GM23248 (cell line): ENCODE measurements at places on chromosomes 2 and 18.

GRCh38 chr18:76927223-76927725 is 104.9 kb downstream of the ZNF236 start:
- DNase-seq: no peak

- DNase-seq: peak; percentile 67
Observed at GRCh38 chr2:176560296-176560695, 291.1 kb downstream of the MTX2 start.

DNA sequence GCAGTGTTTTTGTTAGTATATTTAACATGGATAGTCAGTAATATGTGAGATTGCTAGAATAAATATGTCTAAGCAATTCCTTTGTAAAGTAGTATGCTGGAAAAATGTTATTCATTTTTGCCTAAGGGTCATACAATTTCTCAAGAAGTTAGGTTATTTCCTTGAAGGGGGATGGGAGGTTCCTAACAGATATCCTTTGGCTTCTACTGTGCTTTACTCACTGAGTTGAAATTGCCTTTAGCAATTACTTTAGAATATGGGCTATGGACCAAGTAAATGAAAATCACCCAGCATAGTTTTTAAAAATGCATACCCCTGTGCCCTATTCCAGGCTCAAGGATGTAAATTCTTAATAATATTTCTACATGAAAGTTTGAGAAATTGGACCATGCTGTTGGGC is 1386.4 kb upstream of the SLC39A10 start:
- no peak for DNase-seq

DNA sequence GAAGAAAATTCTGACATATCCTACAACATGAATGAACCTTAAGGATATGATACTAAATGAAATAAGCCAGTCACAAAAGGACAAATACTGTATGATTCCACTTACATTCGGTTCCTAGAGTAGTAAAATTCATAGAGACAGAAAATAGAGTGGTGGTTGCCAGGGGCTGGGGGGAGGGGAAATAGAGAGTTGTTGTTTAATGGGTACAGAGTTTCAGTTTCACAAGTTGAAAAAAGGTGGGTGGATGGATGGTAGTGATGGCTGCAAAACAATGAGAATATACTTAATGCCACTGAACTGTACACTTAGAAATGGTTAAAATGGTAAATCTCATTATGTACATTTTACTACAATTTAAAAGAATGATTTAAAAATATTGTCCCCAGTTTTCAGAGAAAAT is 53.3 kb upstream of the NFU1 start:
- no peak for DNase-seq

DNA sequence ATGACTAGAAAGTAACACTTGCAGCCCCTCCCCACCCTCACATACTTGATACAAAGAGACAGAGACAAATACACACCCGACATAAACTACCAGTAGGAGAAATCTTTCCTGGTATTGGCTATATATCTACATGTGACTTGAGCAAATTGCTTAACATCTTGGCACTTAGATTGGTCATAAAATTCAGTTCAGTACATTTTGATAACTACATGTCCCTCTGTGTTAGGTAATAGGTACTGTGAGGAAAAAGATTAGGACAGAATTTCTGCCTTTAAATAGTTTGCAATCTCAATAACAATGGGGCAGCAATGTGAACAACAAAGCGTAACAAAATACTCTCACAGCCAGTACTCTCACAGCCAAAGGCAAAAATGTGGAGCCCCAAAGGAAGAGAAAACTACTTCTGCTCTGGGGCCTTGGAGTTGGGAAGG is 670.0 kb upstream of the ACVR2A start:
- no peak for DNase-seq

- DNase-seq: no peak
Observed at GRCh38 chr18:79615586-79615985, 64.0 kb upstream of the CTDP1 start.

DNA sequence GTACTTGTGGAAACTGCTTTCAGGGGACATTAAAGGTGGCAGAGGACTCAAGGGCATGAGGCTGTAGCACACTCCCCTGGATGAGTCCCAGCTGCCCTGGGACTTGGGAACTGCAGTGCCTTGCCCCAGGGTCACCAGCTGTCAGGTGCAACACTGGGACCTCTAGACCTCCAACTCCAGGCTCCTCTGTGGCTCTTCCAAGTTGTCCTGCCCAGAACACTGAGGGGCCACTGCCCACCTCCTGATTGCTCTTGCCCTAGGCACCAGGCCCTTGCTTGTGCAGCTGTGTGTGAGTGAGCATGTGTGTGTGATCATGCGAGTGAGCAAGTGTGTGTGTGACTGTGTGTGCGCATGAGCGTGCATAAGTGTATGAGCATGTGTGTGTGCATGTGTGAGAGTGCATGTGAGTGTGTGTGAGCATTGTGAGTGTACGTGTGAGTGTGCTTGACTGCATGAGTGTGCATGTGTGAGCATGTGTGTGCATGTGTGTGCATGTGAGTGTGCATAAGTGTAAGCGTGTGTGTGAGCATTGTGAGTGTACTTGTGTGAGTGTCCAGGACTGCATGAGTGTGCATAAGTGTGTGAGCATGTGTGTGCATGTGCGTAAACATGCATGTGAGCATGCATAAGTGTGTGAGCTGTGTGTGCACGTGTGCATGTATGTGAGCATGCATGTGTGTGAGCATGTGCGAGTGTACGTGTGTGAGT is 301.5 kb downstream of the NDUFA10 start:
- DNase-seq: no peak

GRCh38 chr2:207938886-207939285 is 86.4 kb downstream of the PLEKHM3 start:
- no peak for DNase-seq

DNA sequence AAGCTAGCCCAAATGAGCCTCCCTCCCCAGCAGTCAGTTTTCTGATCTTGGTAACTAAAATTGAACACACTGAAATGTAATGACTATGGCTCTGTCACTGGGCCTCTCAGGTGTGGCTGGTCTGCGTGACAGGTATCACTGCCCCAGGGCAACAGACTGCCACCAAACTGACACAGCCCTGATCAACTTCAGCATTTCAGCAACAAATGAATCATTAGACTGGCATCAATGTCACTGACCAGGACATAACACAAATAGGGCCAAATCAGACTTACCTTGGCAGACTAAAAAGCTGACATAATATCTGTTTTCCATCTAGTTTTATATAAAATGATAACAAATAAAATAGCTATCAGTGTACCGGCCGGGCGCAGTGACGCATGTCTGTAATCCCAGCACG is 290.8 kb upstream of the CHAC2 start:
- DNase-seq: no peak
